Stimulated activated CD8-positive, alpha-beta memory T cell treated with anti-CD3 and anti-CD28 coated beads, Interleukin-15, amount 100 ng/mL, for 48 hours (primary cell): ENCODE measurements at places on chromosomes 13 and 19.

- no peak for DNase-seq
These were observed 448.4 kb downstream of the COG6 start for GRCh38 chr13:40103864-40104263.

DNA sequence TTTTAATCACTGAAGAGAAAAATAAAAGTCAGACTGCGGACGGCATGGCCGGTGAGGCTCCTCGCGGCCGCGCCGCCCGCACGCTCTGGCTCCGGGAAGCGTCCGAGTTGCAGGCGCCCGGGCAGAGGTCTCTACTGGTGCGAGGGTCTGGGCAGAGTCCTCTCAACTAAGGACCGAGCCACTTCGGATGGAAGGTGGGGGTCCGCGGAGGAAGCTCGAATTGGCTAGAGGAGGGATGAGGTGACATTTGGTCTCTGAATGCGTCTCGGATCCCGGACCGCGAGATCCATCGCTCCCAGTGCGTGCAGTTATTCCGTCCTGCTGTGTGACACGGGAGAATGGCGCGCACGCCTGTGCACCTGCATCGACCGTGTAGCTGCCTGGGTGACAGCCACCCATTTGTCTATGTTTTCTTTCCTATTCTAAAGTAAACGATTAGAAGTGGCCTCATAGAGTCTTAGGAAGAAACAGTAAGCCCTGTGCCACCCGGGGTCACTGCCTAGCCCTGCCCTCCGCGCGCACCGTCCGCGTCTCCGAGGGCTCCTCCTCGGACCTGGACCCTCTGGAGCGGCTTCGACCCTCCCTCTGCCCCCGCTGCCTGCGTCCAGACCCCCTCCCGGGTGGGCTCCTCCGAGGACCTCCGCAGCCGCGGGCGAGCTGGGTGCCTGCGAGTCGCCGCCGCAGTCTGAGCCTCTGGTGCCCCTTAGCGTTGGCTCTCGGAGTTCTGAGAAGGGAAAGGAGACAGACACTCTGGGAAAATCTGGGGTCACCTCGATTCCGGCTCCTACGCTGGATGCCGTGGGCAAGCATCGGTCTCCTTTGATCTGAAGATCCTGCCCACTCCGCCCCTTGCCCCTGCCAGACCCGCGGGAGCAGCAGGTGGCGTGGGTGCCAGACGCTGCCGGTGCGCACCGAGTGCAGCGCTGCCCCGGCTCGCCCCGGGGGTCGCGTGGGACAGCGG lies 347.4 kb downstream of the LIG4 start:
- no peak for DNase-seq

DNA sequence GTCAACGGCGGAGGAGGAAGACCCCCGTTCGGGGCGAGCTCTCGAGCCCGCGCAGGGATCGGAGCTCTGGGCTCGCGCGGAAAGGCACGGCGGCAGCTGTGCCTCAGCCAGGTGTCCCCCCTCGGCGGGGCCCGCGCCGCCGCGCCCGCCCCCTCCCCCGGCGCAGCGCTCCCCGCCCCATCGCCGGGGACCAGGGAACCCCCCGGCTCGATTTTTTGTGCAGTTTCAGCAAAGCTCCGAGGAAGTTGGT lies 110.0 kb downstream of the KCNRG start:
- DNase-seq, result no peak

- no peak for DNase-seq
These were observed 13.3 kb downstream of the SLC27A5 start for GRCh38 chr19:58498316-58499020.

DNA sequence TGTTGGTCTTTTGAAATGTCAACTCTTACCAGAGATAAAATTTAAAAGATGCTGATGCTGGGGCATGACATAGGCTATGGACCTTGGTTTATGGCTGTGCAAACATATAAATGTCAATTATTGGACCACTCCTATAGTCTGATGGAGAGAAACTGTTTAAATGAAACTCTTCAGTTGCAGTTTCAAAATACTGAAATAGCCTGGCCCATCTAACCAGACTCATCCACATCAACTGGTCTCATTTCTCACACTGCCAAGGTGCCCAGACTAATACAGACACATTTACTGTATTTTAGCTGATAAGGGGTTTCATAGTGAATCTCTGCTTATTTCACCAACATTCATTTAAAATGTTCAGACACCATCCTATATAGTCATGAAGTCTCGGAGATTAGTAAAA lies 19.9 kb downstream of the SERPINE3 start:
- no peak for DNase-seq

DNA sequence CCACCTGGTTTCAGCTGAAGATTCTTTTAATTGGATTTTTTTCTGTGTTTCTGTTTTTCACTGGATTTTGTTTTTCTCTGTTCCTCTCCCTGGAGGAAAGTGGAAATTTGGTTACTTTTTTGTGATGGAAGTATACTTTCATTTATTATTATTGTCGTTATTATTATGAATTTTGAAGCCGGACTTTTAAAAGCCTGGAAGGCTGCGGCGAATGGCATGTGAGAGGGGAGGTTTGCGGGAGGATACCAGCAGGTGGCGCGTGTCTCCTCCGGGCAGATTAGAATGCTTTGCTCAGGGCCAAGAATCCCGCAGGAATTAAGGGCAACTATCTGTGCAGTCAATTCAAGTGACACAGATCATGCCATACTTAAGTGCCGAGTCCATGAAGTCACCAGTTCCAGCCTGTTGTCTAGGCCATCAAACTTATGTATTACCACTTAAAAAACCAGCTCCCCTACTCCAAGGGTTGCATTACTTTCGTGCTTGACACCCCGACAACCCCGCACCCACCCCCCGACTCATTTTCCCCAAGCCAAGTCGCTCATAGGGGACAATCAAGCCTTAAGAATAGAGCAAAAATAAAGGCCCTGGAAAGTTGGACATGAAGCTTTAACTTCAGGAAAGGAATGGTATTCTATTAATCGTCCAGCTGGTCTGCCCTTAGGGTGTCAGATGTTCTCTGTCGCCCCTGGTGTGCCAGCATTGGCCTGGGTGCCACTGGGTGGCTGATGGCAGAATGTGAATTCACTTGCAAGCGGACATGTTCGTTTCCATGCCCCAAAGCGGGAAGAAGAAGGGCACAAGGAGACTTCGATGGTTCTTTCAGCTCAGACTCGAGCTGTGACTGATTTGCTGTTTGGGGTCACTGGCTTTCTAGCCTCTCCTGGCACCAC lies 1.3 kb upstream of the LRCH1 start:
- peak; percentile 32 for DNase-seq

DNA sequence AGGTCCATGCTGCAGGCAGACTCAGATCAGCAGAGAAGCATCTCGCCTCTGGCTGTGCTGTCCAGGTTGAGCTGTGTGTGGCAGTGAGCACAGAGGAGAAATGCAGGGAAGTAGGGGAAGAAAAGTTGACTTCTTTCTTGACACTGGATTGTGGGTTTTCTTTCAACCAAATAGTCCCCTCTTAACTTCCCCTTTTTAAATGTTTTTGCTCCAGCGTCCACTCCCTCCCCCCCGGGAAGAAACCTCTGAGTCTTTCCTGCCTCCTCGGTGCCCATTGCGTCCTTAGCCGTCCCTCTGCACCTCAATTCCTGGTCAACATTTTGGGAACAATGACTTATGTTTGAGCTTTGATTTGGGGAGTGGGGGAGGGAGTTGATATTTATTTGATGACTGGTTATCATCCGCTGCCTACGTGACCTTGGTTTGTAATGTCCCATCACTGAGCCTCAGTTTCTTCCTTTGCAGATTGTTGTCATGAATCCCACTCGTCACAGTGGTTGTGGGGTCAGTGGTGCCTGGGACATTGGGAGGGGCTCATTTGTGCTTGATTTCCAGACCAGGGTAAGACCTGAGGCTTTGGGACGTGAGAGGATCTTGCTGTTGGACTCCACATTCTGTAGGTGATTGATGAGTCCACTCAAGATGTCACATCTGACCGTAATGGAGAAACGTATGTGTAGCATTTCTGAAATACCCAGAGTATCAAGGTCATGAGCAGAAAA lies at the start of gene LILRB2:
Gene LILRB2 (minus strand): TSS at position 104 of the 722 bp plus-strand sequence. CDS start 614 bp downstream, outside the sequence.
- no peak for DNase-seq

DNA sequence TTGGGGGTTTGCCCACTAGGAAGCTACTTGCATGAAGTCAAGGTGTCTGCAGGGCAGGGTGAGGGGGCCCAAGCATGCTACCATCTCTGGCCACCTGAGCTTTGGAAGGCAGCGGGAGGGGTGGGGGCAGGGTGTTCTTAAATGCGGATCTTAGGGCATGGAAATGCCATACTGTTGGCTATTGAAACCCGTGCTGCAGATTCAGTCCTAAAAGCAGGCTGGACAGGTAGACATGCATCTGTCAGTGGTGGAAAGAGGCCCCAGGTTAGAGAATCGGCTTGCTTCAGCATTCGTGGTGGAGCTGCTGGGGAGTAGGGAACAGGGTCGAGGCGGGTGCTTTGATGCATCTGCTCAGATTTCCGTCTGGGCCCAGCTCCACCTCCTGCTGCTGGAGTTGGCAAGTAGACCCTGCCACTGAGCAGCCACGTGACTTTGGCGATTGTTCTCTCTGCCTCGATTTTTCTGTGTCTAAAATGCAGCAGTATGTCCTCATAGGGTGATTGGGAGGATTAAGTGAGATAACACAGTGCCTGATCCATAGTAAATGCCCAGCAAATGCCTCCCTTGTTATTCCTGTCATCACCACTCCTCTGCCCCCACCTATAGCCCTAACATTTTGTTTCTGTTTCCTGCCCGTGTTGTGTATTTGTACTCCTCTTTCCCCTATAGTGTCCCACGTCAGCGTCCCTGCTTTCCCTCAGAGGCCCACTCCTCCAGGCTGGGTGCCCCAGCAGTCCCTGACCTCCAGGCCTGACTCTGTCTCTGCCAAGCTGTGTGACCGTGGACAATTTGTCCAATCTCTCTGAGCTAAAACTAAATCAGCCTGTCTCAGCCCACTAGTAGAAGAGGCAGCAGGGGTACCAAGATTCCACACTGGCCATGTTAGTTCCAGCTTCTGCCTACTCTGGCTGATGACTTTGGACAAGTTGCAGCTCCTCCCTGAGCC lies 5.8 kb downstream of the PPP1R37 start:
- no peak for DNase-seq

GRCh38 chr19:11496391-11497163 lies 9.1 kb downstream of the ZNF653 start:
- DNase-seq, result peak; percentile 39

- no peak for DNase-seq
These were observed 13.9 kb downstream of the LSM4 start for GRCh38 chr19:18308948-18309325.

GRCh38 chr13:40626561-40626960 lies 39.9 kb downstream of the FOXO1 start:
- DNase-seq, result no peak

- no peak for DNase-seq
These were observed 10.6 kb downstream of the ERVV-2 start for GRCh38 chr19:53055117-53055516.

GRCh38 chr19:1389033-1389940 lies 5.6 kb downstream of the NDUFS7 start:
- DNase-seq, result no peak

GRCh38 chr13:44537248-44537647 lies 38.9 kb downstream of the TSC22D1 start:
- DNase-seq, result no peak

DNA sequence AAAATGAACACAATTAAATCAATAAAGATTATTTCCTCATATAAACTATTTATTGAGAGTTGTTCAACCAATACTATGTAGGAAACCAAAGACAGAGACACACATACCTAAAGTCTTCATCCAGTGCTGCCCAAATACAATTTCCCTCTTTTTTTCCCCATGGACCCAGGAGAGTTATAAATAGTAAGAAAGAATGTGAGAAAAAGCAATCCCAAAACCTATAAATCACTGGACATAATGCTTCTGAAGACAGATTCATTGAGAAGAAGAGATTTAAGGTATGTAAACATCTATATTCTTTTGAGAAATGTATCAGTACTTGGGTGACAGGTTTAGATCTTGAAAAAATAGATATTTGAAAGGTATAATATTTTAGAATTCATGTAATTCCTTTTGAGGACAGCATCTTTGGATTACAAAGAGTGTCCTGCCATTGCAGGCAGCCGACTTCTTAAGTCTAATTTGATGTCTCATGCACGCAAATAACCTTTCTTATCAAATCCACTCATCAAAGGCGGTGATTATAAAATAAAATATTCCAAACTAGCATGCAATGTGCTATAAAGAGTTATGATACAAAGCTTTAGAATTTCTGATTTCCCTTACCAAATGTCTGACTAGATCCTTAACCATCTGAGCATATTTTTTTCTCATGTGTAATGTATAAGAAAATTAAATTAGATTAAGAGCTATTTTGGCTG lies 739.4 kb downstream of the LIG4 start:
- DNase-seq, result no peak

DNA sequence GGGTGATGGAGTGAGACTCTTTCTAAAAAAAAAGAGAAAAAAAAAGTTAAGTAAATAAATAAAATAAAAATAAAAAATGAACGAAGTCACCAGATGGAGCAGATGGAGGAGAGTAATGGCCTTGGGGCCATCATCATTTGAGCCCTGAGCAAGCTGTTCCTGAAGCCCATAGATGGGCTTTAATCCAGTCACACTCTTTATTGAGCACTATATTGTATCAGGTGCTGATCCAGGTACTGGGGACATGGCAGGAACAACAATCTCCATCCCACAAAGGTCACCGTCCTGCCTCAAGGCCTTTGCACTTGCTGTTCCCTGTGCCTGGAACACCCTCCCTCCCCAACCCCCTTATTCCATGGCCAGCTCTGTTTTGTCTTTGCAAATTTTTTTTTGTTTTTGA lies 3.9 kb upstream of the ADAMTS10 start:
- no peak for DNase-seq

DNA sequence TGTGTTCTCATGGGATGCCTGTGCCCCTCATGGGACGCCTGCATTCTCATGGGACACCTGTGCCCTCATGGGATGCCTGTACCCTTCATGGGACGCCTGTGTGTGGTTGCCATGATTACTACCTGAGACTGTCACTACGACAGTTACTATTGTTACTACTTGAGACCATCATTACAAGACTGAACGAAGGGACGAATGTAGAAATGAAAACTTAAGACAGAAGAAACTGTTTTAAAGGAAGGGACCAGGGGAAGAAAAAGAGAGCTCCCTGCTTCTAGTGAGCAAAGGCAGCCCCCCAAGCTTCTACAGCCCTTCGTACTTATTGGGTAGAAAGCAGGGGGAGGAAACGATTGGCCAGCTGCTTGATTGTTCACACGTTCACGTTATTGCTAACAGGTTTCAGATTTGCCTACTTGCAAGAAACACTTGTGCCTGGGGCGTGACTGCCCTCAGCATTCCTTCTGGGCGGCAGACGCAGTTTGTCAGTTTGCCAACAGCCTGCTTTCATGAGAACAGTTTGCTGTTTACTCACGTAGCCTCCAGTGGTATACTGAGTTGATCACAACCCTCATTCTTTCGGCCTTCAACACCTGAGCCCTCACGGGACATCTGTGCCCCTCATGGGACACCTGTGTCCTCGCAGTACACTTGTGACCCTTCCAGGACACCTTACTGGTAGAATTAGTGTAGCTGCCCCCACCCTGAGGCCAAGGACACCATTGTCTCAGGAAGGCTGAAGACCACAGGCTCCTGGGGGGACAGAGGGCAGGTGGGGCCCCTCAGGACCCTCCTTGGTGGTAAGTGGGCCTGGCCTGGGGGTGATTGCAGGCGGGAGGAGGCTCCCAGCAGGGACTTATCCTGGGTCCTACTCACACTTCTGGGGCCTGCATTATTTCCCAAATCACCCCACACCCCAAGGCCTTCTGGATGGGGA lies 2.5 kb upstream of the S1PR4 start:
- DNase-seq, result no peak

- DNase-seq, result no peak
These were observed 29.7 kb downstream of the ATP11A start for GRCh38 chr13:112719556-112719955.
